ENCODE measurements at places on chromosomes 11 and 22. TPM values are rescaled to one million over a fixed set of nuclear protein-coding genes. Genes with fewer than 3 reads are reported as not detected.
A peak's percentile ranks its signal among the peaks of the same experiment; 100 is the strongest.

DNA sequence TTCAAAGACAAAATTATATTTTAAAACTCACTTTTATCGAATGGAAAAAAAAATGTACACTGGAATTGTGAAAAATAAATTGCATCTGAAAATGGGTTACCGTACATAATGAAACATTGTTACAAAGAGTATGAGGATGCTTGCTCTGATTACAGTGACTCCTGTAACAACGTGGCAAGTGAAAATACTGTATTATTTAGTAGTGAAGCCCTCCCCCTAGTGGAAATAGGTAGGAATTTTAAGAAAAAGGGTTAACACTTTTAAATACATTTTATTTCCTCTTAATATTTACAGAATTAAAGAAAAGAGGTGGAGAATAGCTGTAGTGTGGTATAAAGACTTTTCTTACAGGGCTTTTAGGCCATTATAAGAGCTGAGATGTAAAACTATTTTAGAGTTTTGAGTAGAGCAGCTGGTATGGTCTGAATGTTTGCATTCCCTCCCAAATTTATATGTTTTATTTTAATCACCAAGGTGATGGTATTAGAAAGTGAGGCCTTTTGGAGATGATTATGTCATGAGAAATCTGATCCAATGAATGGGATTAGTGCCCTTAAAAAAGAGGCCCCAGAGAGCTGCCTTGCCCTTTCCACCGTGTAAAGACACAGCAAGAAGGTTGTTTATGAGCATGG is 25.2 kb downstream of the FAM76B start:
- no peak overlapping the region for H3K4me3 ChIP-seq
- peaks cover 4% of the 10 kb centered on the region for H3K36me3 ChIP-seq
- peaks cover 6% of the 10 kb centered on the region for H3K27me3 ChIP-seq
- no peak overlapping the region for H3K27ac ChIP-seq
- H3K4me1 ChIP-seq, result no peaks in the 10 kb centered on the region
- DNase-seq, result no peak

- H3K4me1 ChIP-seq, result peaks cover 48% of the 10 kb centered on the region
- peak; percentile 60 for DNase-seq
- no peaks in the 10 kb centered on the region for H3K27me3 ChIP-seq
- H3K36me3 ChIP-seq, result peaks cover 1% of the 10 kb centered on the region
- no peak overlapping the region for H3K4me3 ChIP-seq
Measured at GRCh38 chr11:14908214-14908880, 16.3 kb upstream of the CYP2R1 start.

KRTAP5-2 gene
- not detected for total RNA-seq

ARHGAP42 gene
- total RNA-seq, result 0.61 TPM
